Heart right ventricle (tissue), 16 donors: ENCODE measurements at places on chromosomes 5 and 9. TPM values are rescaled to one million over a fixed set of nuclear protein-coding genes. Genes with fewer than 3 reads are reported as not detected.

QRFP gene
- total RNA-seq = not detected

MEF2C gene
- total RNA-seq = 72.5 TPM

- DNase-seq = no peak
Observed at GRCh38 chr9:13589034-13589737, 309.7 kb upstream of the MPDZ start.

FBP2 gene
- not detected for total RNA-seq

- no peak for DNase-seq
Observed at GRCh38 chr9:105413525-105413924, 34.3 kb upstream of the FSD1L start.

- no peak for DNase-seq
Observed at GRCh38 chr5:159779481-159779880, 136.8 kb upstream of the ADRA1B start.

DNA sequence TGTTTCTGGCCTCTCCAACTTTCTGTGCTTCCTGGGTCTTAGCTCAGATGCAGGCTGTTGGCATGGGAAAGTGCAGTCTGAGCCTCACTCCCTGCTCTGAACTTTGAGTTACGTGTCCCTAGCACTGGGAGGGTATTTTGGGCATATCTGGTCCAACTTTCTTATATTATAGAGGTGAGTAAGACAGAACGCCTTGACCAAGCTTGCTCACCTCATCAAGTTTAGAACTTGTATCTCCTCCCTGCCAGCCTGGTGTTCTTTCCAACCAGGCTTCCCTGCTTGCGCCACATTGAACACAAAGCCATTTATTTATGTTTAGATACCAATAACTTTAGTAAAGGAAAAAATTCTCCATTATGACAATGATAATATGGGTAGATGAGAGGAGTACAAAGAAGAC lies 33.2 kb downstream of the TNC start:
- DNase-seq = no peak

GRCh38 chr5:50905996-50906570 lies 239.6 kb downstream of the PARP8 start:
- DNase-seq = no peak

TNFSF15 gene
- not detected for total RNA-seq

DNA sequence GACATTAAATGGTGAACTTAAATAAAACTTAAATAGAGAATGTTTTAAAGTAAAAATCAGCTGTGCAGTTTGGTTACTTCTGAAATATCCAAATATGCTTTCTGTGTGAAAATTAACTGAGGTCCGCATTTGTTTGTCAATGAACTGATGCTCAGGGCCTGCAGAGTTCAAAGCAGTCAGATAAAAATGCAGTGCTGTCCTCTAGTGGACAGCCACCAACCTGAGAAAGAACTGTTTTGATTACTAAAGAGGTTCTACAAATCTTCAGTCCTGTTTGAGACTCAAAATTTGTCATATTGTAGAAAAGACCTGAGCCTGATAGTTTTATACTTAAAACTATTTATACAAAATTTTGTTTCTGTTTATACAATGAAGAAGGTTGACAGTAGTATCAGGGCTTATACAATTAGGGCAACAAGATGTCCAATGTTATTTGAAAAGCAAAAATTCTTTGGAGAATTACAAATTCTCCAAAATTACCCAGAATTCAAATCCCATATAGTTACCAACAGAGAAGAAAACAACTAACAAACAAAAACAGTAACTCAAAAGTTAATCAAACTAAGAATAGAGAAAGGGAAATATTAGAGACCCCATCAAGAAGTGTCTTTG lies 232.3 kb upstream of the TBCA start:
- DNase-seq = no peak

- DNase-seq = peak; percentile 31
Observed at GRCh38 chr9:101119206-101119819, 90.8 kb downstream of the PLPPR1 start.

DNA sequence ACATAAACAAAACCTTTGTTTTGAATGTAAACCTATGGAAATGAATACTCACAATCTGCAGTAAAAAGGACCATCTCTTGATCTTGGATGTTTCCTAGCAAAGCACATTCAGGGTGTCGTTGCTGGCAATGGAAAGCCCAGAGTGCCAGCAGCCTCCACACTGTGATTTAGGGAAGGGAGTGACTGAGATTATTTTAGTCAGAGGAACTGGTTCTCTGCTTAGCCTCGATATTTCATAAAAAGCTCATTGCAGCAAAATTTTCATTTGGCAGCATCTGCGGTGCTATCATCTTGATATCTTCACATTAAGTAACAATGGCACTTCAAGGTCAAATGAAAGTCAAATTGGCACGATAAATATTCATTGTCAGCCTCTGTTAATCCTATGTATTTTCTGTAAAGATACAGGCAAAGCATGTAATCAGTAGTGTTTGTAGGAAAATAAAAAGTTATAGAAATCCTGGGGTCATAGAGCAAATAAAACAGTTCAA lies 116.0 kb downstream of the MACIR start:
- DNase-seq = no peak

- DNase-seq = no peak
Observed at GRCh38 chr9:107827304-107827703, 337.7 kb upstream of the KLF4 start.

GRCh38 chr5:157400741-157401495 lies 59.1 kb upstream of the NIPAL4 start:
- no peak for DNase-seq

SPINK13 gene
- total RNA-seq = not detected

GRCh38 chr5:169067751-169068173 lies 233.2 kb downstream of the SLIT3 start:
- no peak for DNase-seq

- no peak for DNase-seq
Observed at GRCh38 chr9:86792136-86792535, 155.2 kb downstream of the GAS1 start.

MYO10 gene
- total RNA-seq = 4.5 TPM
